ENCODE measurements at places on chromosomes 4 and X.

- DNase-seq: no peak
Measured at GRCh38 chrX:8897259-8897658, 96.1 kb upstream of the FAM9A start.

DNA sequence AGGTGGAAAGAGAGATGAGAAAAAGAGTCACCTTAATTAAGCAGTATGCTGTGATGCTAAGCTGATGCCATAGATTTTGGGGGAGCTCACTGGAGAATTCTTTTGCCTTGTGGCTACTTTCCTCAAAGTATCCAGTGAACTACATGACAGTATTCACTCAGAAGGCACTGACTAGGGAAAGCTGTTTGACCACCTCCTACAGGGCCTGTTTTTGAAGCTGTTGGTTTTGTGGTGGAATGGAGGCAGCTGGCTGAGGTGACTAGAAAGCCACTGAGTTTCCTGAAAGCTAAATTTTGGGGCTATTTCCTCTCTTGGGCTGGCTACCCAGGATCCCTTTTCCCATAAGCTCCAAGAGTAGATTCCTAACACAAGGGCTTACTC, 124.8 kb upstream of the EOLA2 start:
- DNase-seq: no peak

- DNase-seq: no peak
Measured at GRCh38 chrX:30144971-30145731, 70.2 kb upstream of the MAGEB2 start.

DNA sequence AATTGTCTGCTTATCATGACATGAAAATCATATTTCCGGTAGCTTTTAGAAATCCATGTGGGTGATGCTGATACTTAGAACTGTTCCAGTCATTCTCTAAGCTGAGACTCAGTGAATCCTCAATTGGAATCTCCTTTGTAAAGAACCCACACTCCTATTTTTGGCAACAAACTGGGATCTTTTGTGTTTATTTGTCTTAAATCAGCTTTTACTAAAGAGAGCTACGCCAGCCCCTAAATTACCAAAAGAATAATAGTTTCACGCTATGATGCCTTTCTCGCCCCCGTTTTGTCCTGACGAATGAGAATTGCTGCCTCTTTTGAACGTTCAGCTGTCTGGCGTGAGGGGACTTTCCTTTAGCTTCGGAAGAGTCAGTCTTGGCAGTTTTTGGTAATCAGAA, 195.9 kb downstream of the SHOX start:
- no peak for DNase-seq

DNA sequence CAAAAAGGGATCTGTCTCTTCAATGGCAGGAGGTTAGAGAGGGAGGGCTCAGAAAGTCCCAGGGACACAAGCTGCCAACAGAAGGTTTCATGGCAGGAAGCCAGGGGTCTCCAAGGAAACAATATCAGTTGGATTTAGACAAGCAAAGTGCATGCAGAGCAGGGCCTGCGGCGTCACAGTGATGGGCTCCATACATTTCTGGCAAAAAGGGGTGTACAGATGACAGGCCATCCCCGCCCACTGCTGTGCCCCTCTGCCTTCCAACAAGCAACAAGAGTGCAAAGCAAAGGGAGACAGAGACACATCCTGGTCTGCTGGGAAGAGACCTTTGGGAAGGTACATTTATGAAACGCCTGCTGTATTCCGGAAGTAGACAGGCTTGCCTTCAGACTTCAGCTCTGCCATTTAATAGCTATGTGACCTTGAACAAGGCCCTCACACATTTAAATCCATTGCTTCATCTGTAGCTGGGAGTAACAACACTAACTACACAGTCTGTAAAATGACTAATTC, 121.2 kb downstream of the AFAP1 start:
- DNase-seq: no peak

DNA sequence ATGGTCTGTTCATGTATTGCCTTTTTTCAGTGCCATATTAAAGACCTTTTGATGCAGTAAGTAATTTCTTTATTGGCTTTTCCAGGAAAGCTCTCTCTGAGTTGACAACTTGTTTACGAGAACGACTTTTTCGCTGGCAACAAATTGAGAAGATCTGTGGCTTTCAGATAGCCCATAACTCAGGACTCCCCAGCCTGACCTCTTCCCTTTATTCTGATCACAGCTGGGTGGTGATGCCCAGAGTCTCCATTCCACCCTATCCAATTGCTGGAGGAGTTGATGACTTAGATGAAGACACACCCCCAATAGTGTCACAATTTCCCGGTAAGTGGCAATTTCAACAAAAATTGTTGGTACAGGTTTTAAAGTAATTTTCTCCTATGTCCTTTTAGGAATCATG, 148.0 kb downstream of the STIM2 start:
- no peak for DNase-seq

DNA sequence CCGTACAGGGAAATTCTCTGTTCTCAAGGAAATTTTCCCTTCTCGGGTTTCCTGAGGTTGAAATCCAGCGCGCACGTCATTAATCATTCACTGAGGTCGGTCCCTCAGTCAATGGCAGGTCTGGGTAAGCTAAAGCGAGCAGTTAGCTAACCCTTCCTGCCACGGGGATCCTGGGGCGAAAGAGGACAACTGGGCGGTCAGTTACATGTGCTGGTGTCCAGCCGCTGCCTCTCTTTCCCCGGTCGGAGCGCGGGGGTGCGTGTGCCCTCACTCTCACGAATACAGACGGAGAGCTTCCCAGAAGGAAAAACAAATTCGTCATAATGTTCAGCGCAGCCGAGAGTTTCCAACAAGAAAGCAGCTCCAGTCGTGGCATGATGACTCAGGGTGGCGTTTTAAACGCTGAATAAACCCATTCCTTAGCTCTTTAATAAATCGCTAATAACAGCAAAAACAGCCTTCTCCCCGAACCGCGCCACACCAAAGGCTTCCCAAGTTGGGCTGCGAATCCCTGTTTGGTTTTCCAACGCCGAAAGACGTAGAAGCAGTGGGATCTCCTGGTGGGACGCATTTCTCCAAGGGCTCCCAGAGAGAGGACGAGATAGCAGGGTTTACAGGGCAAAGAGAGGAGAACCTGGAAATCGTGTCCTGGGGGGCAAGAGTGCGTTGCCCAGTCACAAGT, 752 bp upstream of the FGF5 start:
- no peak for DNase-seq

- DNase-seq: no peak
Measured at GRCh38 chrX:136198010-136198409, 50.7 kb downstream of the FHL1 start.

DNA sequence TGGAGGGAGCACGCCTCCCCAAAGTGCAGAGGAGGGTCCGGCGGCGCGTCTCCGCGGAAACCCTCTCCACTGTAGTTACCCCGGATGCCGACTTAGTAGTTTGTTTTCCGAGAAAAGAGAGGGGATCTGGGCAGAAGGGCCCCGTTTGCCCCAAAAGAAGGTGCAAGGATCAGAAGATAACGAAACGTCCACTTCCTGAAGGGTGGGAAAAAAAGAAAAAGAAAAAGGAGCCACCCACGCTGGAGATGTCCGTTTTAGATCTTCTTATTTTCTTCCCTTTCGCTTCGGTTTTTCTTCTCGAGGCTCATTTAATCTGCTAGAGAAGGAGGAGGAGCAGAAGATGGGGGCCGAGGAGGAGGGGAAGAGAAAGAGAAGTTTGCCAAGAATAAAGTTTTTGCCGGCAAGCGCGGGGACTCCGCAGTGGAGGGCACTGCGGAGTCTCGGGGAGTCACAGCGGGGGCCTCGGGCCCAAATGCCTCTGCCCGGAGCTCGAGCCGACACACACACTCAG, 517 bp downstream of the LEF1 start:
- no peak for DNase-seq

GRCh38 chr4:155085843-155086530, 122.4 kb upstream of the NPY2R start:
- no peak for DNase-seq

- DNase-seq: no peak
Measured at GRCh38 chr4:111662496-111662895, 482.8 kb upstream of the FAM241A start.

DNA sequence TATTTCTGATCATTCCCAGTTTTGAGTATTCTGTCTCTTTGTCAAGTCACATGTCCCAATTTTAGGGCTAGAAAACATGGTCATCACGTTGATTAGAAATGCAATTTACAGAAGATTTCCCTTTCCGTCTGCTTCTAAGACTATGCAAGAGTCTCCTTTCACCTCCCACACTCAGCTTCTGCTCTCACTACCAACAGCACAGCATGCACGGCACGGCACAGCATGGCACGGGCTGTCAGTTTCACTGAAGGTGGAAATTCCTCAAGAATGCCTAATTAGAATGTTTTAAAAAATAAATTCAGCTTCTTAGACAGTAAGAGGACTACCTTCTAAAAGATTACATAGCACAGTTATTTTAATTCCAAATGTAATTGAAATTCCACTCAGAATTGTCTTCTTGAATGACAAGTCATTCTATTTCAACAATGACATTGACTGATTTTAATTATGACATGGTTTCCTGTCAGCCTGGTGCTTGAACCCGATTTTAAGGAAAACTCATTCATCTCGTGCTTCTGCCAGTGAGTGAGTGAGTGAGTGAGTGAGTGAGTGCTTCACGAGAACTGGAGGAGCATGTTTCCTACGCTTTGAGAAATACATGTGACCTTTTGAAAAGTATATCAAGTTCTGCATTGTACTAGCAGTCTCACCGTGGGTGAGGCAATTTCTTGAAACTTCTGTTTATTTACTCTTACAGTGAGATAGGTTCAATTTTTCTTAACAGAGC, 124.8 kb upstream of the SORBS2 start:
- DNase-seq: no peak

GRCh38 chr4:73001885-73002284, 67.6 kb downstream of the COX18 start:
- DNase-seq: no peak

DNA sequence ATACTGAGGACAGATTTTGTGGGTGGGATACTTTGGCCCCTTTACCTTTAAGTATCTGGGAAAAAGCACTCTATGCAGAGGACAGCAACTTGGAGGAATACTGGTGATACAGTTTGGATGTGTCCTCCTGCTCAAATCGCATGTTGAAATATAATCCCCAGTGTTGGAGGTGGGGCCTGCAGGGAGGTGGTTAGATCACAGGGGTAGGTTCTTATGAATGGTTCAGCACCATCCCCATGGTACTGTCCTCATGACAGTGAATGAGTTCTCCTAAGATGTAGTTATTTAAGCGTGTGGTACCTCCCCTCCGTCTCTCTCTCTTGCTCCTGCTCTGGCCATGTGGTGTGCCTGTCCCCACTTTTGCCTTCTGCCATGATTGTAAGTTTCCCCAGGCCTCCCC, 24.6 kb downstream of the GPAT3 start:
- no peak for DNase-seq

DNA sequence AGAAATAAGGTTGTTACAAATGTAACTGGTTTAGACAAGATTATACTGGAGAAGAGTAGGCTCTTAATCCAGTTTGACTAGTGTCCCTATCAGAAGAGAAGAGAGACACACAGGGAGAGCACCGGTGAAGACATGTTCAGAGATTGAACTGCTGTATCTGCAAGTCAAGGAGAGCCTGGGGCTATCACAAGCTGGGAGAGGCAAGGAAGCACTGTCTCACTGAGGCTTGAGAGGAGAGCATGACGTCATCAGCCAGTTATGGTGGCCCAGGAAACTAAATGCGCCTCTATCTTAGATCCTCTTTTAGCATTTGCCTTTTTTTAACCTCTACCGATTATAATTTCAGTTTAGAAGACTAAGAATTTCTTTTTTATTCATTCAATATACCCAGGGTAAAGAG, 583.4 kb downstream of the TRAM1L1 start:
- DNase-seq: no peak

DNA sequence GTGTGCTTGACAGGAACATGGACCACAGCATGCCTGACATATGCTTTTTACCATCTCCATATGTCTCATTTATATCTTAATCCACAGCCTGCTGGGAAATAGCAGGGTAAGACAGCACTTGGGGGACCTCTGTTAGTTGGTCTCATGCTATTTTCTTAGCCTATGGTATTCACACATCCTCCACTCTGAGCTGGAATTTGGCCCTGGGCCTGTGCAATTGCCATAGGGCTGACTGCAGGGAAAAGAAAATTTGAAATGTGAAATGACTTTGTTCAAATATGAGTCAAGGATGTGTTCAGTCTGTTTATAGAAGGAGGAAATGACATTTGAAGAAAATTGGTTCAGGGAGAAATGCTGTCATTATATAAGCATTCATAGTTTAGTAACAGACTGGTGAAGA, 9.6 kb upstream of the MAP7D3 start:
- DNase-seq: no peak

Measured in stimulated activated CD8-positive, alpha-beta memory T cell treated with anti-CD3 and anti-CD28 coated beads, Interleukin-4, amount 100 ng/mL, for 24 hours (primary cell).